BE2C (cell line): ENCODE measurements at places on chromosomes 16 and 17.

GRCh38 chr17:82108496-82108945 is 10.5 kb upstream of the FASN start:
- DNase-seq, result no peak

DNA sequence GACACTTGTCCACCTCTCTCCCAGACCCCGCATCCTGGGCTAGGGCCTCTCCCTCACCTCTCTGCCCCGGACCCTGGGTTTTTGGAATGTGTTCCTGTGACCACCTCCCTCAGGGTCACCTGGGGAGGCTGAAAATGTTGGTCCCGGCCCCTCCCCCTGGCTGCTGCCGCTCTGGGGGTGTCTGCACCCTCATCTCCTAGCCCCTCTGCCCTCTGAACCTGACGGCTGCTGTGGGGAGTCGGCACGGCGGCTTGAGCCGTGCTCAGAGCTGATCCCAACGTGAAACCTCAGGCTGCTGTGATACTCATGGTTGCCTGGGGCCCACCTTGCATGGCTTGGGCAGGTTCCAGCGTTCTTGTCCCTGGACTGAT is 42.8 kb downstream of the ADCY7 start:
- no peak for DNase-seq

GRCh38 chr17:77675411-77675810 is 283.1 kb upstream of the TNRC6C start:
- no peak for DNase-seq

- DNase-seq, result no peak
These were observed 50.1 kb downstream of the GTF3C1 start for GRCh38 chr16:27499659-27500055.

DNA sequence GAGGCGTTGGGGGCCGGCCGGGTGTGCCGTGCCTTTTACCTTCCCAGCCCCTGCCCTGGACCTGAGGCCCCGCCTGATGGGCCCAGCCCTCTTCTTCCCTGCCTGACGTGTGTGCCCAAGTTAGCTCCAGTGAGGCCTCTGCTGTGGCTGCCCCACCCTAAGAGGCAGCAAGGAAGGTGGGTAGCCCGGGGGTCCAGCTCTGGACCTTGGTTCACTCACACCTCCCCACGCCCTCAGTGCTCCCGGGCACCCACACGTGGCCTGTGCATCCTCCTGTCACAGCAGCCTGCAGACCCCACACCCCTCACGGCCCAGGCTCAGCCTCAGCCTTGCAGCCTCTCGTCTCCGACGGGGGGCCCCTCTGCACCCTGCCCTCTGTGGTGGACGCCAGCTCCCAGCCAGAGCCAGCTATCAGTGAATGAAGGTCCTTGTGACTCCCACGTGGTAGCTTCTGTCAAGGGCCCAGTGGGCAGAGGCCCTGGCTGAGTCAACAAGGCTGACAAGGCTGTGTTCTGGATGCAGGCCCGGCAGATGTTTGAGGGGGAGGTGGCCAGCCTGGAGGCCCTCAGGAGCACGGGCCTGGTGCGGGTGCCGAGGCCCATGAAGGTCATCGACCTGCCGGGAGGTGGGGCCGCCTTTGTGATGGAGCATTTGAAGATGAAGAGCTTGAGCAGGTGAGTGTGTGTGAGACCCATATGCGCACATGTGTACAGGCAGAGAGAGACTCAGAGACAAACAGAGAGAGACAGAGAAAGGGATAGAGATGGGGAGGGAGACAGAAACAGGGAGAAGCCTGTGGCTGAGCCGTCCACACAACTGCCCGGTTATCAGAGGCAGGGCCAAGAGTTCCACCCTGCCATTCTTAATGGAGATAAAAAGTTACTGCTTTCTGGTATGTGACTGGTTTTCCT is 2.8 kb downstream of the FN3K start:
- DNase-seq, result no peak

- DNase-seq, result peak; percentile 91
These were observed 187.8 kb downstream of the RAB11FIP4 start for GRCh38 chr17:31579265-31579664.
